ENCODE measurements at places on chromosomes 12 and 14.

GRCh38 chr14:98093111-98093510 lies 1178.9 kb downstream of the BCL11B start:
- DNase-seq, result no peak

DNA sequence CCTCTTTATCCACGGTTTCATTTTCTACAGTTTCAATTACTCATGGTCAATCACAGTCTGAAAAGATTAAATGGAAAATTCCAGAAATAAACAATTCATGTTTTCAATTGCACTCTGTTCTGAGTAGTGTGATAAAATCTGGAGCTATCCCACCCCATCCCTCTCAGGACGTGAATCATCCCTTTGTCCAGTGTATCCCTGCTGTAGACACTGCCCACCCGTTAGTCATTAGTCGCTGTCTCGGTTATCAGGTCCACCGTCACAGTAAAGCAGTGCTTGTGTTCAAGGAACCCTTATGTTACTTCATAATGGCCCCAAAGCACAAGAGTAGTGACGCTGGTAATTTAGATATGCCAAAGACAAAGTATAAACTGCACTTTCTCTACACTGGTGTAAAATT lies 141.0 kb upstream of the LMNTD1 start:
- DNase-seq, result no peak

DNA sequence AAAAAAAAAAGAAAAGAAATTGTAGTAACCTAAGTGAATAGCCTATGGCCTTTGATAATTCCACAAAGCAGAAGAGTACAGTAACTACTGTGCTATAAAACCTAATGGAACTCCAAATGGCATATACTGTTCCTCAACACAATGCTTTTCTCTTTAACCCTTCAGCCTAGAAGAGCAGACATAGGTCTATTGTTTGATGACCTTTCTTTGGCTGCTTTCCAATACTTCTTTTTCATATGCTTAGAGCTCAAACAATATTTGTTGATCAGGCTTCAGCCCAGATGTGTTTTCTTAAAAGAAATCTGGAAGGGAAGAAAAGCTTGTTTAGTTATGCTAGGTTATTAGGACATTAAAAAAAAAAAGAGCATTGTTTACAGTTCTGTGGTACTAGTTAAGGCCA lies 116.4 kb downstream of the NTN4 start:
- DNase-seq, result peak; percentile 6

GRCh38 chr12:56450241-56450640 lies 1.0 kb upstream of the TIMELESS start:
- DNase-seq, result no peak

GRCh38 chr12:114674251-114675047 lies 9.5 kb downstream of the TBX3 start:
- DNase-seq, result no peak

DNA sequence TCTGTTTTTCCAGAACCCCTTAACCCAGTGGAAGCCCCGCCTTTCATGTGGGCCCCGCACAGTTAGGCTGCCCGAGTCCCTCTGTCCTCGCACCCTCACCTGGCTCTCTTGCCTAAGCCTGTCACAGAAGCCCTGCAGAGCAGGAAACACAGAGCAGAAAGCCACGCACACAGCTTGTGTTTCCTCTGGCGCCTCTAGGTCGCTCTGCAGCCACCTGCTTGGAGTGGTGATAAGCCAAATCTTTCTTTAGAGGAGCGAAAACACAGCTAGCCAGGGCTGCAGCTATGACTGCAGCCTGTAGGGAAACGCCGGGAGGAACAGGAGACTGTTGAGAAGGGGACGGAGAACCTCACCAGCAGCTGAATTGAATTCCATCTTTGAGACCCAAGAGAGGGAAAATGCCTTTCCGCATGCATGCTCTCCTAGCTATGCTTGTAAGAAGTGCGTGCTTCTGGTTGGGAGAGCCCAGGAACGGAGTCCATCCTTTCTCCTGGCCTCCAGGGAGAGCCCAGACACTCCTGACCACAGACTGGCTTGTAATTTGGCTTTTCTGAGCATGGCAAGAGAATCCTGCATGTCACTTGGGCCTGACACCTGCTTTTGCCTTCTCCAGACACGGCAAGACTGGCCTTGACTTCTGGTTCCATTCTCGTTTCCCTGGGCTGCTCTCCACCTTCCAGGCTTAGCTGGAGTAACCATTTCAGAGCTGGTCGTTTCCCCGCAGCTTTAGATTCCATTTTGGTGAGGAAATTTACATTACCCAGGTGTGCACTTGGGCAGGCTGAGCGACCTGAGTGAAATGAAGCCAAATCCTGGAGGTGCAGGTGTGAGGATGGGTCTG lies 301.6 kb downstream of the CACNA1C start:
- DNase-seq, result peak; percentile 48

- no peak for DNase-seq
These were observed 14.6 kb upstream of the ATP2A2 start for GRCh38 chr12:110266381-110266960.

- no peak for DNase-seq
These were observed 1.0 kb downstream of the NACA start for GRCh38 chr12:56723889-56724700.

DNA sequence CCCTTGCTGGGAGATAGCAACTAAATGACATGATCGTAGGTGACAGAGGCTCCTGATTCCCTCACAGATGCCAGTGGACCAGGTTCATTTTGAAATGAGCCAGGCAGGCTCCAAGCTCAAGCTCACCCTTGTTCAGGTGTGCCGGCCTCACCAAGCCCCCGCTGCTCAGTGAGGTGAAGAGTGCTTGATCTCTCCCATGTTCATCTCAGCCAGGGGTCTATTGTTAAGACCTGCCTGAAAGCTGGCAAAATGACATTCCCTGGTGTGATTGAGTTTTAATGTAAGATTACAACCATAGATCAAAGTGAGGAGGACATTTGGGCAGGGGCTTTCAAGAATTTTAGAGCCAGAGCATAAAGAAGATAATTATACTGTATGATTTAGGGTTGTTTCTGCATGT lies 497.9 kb downstream of the EGLN3 start:
- no peak for DNase-seq

GRCh38 chr12:132660052-132660451 lies 27.1 kb downstream of the POLE start:
- DNase-seq, result no peak

DNA sequence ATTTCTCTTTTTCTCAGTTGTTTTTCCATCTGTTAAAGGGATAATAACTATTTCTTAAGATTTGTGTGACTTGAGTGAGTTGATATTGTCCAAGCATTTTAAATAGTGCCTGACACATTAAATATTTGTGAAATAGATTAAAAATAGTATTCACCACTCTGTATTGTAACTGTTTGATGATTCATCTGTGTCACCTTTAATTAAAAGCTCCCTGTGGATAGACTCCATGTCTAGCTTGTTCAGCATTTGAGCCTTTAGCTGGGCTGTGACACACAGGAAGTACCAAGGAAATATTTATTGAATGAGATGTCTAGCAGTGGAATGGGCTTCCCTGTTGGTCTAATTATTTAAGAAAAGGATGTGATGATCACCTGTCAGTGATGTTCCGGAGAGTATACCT lies 1.8 kb upstream of the GLIPR1L2 start:
- DNase-seq, result peak; percentile 17

- no peak for DNase-seq
These were observed 111.5 kb upstream of the BCL2L14 start for GRCh38 chr12:11959117-11959823.

- no peak for DNase-seq
These were observed 12.8 kb downstream of the EPYC start for GRCh38 chr12:90991952-90992465.

- DNase-seq, result no peak
These were observed 106.0 kb downstream of the TXNDC16 start for GRCh38 chr14:52446355-52446754.

GRCh38 chr14:37252434-37252833 lies 54.7 kb downstream of the MIPOL1 start:
- DNase-seq, result no peak

DNA sequence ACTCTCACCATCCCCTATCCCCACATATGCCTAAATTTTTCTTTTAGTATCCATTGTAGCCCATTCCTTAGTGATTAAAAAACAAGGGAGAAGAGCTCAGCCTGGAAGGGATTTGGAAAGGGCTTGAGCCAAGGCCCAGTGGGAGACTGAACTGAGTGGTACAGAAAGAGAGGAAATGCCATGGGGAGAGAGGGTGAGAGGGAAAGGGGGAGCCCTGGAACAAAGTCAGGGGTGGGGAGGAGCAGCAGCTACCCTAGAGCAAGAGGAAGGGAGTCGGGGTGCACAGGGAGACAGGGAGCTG lies 2.6 kb upstream of the ATN1 start:
- DNase-seq, result no peak

GRCh38 chr12:126038434-126038833 lies 973.2 kb downstream of the AACS start:
- no peak for DNase-seq

DNA sequence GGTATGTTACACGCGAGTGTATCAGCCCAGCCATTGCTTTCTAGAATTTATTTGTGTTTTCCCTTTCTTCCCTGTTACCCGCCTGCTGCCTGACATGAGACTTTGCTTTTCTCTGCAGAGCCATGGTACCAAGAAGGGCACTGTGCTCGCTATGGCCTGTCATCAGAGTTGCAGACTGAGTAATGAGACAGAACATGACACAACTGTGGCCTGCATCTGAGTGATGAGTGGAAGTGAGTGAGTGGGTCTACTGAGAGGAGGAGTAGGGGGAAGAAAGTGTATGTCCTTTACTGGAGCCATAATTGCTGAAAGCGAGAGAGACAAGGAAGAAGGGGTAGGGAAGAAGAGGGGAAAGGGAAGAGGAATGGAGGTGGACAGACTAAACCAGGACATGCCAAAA lies 2.9 kb downstream of the RILPL1 start:
- no peak for DNase-seq

GRCh38 chr12:12877153-12877768 lies 14.1 kb upstream of the GPRC5A start:
- DNase-seq, result no peak
